ENCODE measurements at places on chromosomes 16 and 17.
A peak's percentile ranks its signal among the peaks of the same experiment; 100 is the strongest.

GRCh38 chr17:58229384-58229783, 9.0 kb upstream of the LPO start:
- DNase-seq = no peak

GRCh38 chr17:31580706-31581490, 189.4 kb downstream of the RAB11FIP4 start:
- peak; percentile 47 for DNase-seq

- DNase-seq = no peak
Measured at GRCh38 chr17:82531431-82531881, 11.9 kb downstream of the FOXK2 start.

DNA sequence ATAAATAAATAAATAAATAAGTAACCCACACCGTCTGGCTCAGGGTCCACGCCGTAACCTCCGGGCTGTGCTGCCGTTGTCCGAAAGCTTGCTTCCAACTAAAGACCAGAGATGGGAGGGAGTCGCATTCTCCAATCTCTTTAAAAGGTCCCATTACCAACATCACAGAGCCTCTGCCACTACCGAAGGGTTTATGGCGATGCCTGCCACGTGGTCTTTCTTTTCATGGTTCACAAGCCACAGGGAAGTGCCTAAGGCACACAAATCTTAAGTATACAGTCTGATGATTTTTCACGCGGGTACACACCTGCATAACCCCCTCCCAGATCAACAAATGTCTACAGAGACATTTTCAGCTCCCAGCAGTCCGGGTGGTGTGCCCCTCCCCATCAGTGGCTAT, 1.4 kb downstream of the COTL1 start:
- DNase-seq = no peak

DNA sequence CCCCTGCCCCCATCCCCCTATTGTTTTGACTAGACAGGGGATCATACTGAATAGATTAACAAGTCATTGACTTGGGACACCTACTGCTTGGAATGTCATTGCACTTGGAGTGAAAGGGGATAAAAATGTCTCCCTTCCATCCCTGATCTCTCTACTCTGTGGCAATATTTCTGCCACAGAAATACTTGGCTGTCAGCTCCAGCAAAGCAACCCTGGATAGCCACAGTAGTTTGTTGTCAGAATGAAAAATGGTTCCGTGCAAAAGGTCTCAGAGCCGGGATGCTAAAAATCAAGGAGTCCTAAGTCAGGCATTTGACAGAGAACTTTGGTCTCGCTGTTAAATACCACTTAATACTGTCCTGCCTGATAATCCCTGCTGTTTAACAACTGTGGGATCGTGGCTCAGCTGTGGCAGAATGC, 722.0 kb upstream of the SOX9 start:
- no peak for DNase-seq

GRCh38 chr17:41571561-41572434, at the start of gene KRT9:
KRT9 (minus strand) TSS chr17:41572059; CDS start chr17:41571992, 67 bp downstream.
- DNase-seq = no peak

DNA sequence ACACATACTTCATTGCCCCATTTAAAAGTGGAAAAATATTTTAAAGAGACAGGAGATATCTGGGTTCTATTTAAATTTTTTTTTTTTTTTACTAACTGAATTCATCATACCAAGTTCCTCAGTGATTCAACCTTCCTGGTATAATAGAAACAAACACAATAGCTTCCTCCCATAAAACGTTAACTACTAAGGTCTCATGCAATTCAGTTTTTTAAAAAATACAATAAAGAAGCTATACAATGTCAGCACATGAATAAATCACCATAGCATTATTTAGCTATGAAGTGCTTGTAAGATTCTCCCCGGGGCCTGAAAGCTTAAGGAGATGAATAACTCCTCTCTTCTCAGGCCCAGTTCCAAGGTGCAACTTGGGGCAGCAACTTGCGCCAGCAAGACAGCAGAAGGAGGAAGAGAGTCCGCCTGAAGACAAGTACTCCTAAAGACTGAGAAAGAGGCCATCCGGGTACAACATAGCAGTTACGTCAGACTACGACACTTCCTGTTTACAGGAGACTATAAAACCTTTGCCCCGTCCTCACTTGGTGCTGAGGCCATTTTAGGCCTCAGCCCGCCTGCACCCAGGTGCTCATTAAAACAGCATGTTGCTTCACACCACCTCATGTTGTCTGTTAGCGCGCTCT, 81.5 kb downstream of the MYO1D start:
- DNase-seq = no peak

GRCh38 chr16:64092271-64092670, 1029.6 kb downstream of the CDH11 start:
- DNase-seq = no peak

DNA sequence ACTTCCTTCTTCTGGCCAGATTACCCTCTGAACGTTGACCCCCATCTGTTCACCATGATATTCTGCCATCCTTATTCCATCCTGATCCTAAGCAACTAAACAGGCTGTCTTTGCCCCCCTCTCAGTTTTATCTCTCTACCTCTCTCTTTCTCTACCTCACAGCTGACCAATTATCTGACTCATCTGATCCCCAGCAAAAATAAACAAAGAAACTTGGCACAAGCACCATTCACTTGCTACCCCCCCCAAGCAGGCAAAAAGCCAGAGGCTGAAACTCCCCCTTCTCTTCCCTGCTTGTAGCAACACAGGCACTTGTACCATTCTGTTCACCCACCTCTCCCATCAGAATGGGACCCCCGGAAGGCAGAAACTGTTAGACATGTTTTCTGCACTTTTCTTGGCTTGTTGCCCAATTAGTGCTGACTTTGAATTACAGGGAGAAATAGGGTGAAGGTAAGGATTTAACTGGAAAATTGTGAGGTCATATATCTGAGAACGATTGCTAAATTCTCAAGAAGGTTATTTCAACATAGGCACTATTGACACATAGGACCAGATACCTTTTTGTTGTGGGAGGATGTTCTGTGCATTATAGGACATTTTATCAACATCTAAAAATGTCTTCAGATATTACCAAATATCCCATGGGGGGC, 163.2 kb downstream of the TOX3 start:
- DNase-seq = no peak

GRCh38 chr17:65529040-65529633, 32.3 kb downstream of the AXIN2 start:
- DNase-seq = no peak

DNA sequence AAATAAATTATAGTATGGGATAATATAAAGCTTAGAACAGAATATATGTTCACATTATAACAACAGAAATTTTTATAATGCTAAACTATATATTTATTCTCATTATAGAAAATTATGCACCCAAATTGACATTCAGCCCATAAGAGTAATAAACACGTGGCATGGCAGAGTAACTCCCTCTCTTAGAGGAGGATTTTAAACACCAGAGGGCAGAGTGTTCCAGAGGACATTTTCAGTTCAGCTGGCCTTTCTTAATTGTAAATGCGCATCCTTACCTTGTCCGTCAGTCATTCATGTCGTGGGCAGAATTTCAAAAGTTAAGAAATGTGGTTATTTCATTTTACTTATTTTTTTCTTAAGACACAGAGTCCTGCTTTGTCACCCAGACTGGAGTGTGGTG, 147.1 kb downstream of the TANC2 start:
- DNase-seq = peak; percentile 60

DNA sequence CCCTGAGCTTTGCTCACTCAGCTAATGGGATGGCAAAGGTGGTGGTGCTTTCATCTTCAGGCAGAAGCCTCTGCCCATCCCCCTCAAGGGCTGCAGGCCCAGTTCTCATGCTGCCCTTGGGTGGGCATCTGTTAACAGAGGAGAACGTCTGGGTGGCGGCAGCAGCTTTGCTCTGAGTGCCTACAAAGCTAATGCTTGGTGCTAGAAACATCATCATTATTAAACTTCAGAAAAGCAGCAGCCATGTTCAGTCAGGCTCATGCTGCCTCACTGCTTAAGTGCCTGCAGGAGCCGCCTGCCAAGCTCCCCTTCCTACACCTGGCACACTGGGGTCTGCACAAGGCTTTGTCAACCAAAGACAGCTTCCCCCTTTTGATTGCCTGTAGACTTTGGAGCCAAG, 5.7 kb upstream of the MAPK8IP3 start:
- no peak for DNase-seq

- DNase-seq = no peak
Measured at GRCh38 chr17:44383861-44384260, 5.6 kb downstream of the ITGA2B start.

- DNase-seq = no peak
Measured at GRCh38 chr16:71846431-71846830, 655 bp downstream of the ATXN1L start.

DNA sequence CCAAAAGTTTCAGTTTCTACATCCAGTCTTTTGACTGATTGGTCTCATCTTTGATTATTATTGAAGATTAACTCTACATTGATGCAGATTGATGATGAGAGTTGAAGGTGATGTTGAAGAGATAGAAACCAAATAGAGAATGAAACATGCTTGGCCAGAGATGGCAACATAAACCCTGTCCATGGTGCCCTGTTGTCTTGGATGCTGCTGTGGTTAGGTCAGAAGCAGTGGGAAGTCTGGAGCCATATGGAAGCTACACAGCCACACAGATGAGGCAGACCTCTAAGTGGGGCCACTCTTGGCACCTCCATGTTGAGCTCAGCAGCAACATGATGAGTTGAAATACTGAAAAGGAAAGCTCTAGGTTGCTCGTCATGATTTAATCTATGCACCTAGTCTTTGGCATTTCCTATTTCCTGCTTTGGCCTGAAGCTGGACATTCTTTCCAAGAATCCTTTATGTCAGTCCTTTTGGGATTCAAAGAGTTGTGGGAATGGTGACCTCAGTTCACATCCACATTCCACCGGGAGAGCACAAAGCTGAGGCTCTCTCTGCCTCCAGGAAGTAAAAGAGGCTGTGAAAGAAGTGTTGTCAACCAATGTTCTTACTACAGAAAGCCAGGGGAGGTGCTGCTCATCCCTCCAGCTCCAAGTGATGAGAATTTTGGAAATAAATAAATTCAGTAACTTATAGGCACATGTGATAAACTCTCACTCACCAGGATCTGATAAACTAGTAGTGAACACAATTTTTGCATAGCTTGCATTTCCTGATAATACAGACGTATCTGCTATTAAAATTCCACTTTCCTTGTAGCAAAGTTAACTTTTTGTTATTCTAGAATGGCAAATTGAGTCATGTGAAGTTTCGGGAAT, 127.7 kb upstream of the MAF start:
- no peak for DNase-seq

DNA sequence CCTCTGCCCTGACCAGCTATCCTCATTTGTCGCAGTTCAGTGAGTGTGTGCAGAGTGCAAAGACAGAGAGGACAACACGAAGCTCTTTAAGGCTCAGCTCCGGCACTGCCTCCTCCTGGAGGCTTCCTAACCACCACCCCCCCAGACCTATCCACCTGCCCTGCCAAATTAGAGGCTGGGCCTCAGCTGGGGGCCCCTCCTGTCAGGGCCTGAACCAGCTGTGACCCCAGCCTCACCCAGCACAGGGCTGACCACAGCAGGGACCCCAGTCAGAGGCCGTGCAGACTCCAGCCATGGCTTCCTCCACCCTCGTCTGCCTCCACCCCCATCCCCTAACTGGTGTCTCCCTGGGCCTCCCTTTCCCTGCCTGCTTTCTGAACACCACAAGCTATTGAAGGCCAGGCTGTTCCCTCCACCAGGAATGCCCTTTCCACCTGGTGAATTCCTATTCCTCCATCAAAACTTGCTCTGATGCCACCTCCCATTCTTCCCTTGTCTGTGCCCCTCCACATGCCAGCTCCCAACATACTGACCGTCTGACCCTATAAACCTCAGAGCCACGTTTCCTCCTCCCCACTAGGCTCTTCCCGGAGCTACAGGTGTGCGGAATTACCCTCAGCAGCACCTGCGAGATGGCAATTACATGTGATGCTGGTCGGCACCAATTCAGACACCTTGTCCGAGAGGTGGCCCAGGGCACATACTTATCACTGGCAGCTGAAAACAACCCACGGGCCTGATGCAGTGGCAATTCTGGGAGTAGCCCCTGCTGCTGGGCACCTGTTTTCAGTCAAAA, 8.8 kb downstream of the SREBF1 start:
- no peak for DNase-seq

Measured in D341Med (cell line).